ENCODE measurements at places on chromosomes 11 and 22. TPM values are rescaled to one million over a fixed set of nuclear protein-coding genes. Genes with fewer than 3 reads are reported as not detected.

CCDC179 gene
- polyA plus RNA-seq: not detected

PLEKHA7 gene
- 58.2 TPM for polyA plus RNA-seq

SYCE3 gene
- polyA plus RNA-seq: 0.23 TPM

C2CD3 gene
- polyA plus RNA-seq: 21.6 TPM

UBQLNL gene
- 0.56 TPM for polyA plus RNA-seq

ATP5MG gene
- polyA plus RNA-seq: 459 TPM

DNA sequence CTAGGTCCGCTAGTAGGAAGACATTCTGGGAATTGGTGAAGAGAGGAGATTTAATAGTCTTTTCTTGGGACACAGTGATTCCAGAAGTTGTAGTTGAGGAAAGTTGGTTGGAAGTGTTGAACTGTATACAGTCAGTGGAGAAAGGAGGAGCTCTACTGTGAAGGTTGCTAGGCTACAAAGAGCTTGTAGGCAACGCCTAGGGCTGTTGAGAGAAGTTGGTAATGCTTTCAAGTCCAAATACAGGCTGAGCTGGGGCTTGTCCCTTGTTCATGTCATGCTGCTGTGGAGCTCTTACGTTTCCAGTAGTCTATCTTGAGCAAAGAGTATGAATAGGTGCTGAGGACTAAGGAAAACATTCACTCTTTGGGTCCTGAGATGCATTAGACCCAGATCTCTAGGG, 1.1 kb downstream of the TBCEL start:
- no peak for DNase-seq

DNA sequence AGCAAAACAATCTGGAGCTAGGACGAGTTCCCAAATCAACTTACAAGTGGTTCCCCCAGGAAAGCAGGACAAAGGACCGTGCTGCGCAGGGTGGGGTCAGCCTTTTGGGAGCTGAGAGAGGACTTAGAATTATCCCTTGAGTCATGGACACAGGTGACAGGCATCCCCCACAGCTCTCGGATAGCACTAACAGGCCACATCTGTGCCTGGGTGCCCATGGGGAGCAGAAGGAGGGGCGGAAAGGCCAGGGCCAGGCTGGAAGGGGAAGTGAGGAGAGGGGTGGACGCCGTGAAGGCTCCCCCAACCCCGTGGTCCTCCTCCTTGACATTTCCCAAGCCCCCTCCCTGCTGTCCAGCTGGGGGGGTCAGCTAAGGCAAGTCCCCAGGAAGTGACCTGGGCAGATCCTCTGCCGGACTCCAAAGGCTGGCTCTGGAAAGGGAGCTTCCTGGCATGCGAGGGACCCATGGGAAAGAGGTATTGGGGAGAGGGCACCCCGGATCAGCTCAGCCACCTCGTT, 31.6 kb upstream of the A4GALT start:
- DNase-seq: no peak

DNA sequence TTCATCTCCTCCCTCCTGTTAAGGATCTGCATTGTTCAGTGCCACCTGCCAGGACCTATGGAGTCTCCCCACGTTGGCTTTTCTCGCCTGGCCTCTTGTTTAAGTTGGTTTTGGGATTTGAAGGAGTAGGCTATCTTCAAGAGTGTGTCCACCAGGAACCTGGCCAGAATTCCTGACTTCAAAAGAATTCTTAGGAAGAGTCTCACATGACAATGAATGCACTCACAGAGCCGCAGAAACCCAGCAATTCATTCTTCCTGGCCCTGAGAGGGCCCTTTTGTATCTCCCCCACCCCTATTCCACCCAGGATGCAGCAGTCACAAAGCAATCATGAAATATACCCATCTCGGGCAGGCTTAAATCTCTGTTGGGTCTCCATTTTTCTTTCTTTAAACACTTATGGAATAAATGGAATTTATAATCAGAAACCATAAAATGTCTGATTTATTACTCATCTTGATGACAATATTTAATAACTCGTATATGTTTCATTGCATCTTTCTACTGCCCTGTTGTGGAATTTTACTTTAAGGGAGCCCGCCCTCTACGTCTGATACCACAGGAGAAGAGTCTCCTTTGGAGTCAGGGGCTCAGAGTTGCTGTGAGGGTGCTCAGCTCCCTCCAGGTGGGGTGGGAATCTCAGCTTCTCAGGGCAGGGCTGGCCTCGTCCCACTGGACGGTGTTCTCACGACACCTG, 507.0 kb downstream of the NTM start:
- no peak for DNase-seq

GRCh38 chr11:123945132-123945531, 1.5 kb upstream of the OR6T1 start:
- no peak for DNase-seq

GRCh38 chr11:46047520-46047919, 73.7 kb downstream of the PHF21A start:
- DNase-seq: no peak

DNA sequence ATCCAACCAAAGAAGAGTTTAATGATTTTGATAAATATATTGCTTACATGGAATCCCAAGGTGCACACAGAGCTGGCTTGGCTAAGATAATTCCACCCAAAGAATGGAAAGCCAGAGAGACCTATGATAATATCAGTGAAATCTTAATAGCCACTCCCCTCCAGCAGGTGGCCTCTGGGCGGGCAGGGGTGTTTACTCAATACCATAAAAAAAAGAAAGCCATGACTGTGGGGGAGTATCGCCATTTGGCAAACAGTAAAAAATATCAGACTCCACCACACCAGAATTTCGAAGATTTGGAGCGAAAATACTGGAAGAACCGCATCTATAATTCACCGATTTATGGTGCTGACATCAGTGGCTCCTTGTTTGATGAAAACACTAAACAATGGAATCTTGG, 23.9 kb downstream of the KDM4D start:
- no peak for DNase-seq

- DNase-seq: no peak
These were observed 8.1 kb upstream of the DGKZ start for GRCh38 chr11:46338988-46339666.

DNA sequence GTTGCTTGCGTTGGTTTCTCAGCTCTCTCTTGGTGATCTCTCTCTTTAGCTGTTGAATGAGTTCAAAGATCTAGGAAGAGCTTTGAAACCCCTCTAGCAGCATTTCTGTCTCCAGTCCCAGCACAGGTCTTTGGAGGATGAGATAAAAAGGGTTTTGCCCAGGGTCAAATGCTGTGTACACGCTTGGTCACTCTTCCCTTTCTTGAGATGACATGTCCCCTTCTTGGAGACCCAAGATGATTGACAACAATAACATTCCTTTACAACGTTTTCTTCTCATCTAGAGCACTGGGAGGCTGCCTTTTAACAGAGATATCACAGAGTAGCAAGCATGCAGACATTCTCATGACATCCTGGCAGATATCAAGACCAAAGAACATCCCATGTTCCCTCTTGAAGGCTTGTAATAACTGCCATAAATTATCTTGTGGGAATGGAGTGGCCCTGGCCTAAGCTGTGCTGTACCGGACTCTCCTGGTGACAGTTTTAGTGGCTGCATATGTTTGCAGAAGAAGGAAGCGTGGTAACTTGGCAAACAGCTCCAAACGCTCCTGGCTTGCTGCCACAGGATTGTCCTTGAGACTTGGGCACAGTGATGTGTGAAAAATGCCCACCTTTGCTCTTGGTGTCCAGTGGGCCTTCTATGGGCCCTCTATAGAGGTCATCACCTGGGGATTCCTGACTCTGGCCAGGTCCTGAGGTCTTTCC, 107.8 kb downstream of the PTPRJ start:
- no peak for DNase-seq

GRCh38 chr11:108568195-108568858, 25.2 kb downstream of the EXPH5 start:
- DNase-seq: no peak

- no peak for DNase-seq
These were observed 192.1 kb downstream of the LUZP2 start for GRCh38 chr11:24688981-24689380.

DNA sequence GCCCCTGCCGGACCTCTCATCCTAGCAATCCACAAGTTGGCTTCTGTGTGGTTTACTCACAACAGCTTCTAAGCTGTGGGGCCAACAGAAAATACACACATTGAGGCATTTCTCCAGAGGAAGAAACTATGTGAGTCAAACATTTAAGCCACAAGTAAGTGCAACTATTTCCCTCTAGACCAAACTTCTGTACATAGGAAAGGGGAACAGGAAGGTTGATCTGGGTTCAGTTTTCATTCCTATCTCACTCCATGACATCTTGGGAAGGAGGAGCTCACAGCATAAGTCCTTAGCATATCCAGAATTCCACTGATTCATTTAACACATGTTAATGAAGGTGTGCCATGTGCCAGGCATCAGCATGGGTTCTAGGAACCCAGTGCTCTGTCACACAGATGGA, 72.8 kb upstream of the PICALM start:
- DNase-seq: no peak

- peak; percentile 91 for DNase-seq
These were observed at the start of gene TEAD1 for GRCh38 chr11:12673924-12674570. Gene TEAD1, plus strand, starts transcription at chr11:12674421.

- DNase-seq: no peak
These were observed 4.2 kb downstream of the GRAMD1B start for GRCh38 chr11:123434262-123434661.

GRCh38 chr22:23796461-23796860, 9.7 kb downstream of the SMARCB1 start:
- DNase-seq: no peak

DNA sequence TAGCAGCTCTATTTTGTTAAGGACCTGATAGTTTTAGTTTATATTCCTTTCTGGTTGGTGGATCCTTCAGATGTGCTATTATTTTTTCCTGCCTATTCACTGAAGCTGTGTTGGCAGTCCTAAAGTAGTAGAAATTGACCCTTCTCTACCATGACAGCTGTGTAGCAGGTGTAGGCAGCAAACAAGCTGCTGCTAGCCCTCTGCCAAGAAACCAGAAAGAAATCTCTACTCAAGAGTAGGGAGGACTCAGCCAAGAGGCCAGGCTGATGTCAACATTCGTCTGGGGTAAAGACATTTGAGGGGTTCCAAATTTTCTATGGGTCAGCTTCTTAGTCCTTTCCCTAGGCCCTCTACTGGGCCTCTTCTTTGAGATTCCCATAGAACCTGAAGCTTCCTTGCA, 51.2 kb downstream of the CSTF3 start:
- no peak for DNase-seq

GRCh38 chr11:116352881-116353280, 419.9 kb downstream of the BUD13 start:
- no peak for DNase-seq

- no peak for DNase-seq
These were observed 274.9 kb upstream of the CADM1 start for GRCh38 chr11:115778928-115779650.

DNA sequence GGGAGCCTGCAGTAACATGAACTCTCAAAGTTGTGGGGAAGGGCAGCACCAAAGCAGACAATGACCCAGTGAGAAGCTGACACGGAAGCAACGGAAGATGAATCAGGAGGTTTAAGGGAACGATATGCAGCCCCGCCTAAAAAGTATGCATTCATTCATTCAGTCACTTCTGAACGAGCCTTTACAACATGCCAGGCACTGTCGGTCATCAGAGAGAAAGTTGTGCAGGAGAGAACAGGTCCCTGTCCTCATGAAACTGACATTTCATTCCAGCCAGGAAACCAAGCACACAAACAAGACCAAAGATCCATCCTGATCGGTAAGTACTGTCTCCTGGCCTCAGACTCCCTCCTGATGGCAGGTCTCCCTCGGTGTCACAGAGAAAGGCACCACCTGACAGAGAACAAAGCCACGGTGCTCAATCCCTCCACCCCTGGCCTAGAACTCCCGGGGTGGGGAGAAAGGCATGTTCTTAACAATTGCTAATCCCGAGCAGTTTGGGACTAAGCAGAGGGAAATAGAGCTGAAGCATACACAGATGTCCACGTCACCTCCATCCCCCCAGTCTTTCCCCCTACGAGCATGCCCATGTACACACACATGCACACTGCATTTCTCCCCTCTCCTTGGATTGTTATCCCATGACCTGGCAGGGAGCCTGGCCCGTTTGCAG, 49.3 kb downstream of the LRFN4 start:
- no peak for DNase-seq

- no peak for DNase-seq
These were observed 34.9 kb downstream of the TBC1D22A start for GRCh38 chr22:46797355-46797754.

DNA sequence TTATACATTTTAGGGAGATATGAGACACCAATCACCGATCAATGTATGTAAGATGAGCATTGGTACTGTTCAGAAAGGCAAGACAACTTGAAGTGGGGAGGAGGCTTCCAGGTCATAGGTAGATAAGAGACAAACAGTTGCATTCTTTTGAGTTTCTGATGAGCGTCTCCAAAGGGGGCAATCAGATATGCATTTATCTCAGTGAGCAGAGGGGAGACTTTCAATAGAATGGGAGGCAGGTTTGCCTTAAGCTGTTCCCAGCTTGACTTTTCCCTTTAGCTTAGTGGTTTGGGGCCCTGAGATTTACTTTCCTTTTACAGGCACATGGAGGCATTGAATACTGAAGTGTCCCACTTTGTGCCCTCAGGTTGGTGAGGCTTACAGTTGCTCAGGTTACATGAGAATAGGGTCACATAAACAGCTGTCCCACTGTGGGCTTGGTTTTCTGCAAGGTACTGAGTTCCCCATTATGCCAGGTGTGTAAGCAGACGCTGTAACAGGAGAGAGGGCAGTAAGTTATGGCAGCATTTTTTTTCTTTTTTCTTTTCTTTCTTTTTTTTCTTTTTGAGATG, 129.8 kb upstream of the SERPIND1 start:
- DNase-seq: no peak

- no peak for DNase-seq
These were observed 65.5 kb upstream of the TCF20 start for GRCh38 chr22:42335839-42336378.

- no peak for DNase-seq
These were observed 63.0 kb upstream of the PITPNB start for GRCh38 chr22:27982106-27982505.

DNA sequence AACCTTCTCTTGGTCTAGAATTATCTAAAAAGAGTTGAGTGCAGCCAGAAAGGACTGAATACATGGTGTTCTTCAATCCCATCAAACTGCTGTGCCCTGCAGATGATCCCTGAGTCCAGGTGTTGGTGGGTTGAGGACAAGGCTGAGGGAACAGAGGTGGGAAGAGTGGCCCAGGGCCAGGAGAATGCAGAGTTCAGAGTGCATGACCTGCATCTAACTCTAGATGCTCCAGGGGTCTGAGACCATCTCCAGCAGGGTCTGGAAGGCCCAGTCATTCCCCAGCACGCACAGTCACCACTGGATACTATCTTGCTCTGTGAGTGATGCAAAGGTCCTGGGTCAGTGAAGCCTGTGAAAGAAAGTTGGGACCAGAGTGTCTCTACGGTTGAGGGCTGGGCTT, 2.1 kb upstream of the VPREB1 start:
- no peak for DNase-seq

GRCh38 chr22:28620244-28620922, 59.3 kb downstream of the TTC28 start:
- DNase-seq: no peak

- DNase-seq: no peak
These were observed 32.2 kb downstream of the RPL3 start for GRCh38 chr22:39287076-39287725.
